ENCODE measurements at places on chromosomes 2 and 18.

- no peak for DNase-seq
Observed at GRCh38 chr2:105279126-105279525, 37.6 kb downstream of the GPR45 start.

- no peak for DNase-seq
Observed at GRCh38 chr2:240947607-240948006, 41.5 kb downstream of the CROCC2 start.

GRCh38 chr2:26243470-26244308 is 743 bp downstream of the HADHA start:
- no peak for DNase-seq

GRCh38 chr18:12849548-12849947 is 34.5 kb downstream of the PTPN2 start:
- no peak for DNase-seq

DNA sequence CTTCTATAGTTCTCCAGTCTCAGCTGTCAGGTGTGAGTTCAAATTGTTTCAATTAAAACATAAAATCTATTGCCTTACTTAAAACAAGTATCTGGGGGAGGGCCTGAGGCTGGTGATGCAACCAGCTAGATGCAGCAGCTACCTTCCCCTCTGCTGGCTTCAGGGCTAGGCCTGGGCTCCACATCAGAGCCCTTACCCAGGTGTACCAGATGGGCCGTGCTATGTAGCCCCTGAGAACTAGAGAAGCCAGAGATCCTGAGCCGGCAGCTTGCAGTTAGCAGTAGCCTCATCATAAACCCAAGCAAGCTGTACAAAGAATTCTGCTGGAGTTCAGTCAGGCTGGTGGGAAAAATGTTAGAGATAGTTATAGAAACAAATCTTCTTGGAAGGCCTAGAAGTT is 97.7 kb upstream of the ACAA2 start:
- DNase-seq: no peak

- DNase-seq: no peak
Observed at GRCh38 chr18:61926532-61926931, 33.7 kb upstream of the RNF152 start.

DNA sequence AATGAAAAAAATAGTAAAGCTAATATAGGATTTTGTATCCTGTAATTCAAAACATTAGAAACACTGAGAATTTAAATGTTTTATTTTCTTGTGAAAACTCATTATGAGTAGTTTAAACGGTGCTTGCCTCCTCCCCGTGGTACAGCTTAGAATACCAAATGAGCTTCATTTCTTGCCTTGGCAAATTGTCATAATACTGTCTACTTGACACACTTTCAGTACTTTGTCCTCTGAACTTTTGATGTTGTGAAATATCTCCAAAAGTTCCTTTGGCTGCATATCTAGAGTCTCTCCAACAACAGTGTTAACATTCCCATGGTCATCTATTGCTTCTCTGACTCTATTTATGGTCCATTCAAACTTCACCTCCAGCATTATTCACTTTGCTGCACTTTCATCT is 61.9 kb upstream of the EPB41L5 start:
- no peak for DNase-seq
